ENCODE measurements at places on chromosomes 16 and 17.

DNA sequence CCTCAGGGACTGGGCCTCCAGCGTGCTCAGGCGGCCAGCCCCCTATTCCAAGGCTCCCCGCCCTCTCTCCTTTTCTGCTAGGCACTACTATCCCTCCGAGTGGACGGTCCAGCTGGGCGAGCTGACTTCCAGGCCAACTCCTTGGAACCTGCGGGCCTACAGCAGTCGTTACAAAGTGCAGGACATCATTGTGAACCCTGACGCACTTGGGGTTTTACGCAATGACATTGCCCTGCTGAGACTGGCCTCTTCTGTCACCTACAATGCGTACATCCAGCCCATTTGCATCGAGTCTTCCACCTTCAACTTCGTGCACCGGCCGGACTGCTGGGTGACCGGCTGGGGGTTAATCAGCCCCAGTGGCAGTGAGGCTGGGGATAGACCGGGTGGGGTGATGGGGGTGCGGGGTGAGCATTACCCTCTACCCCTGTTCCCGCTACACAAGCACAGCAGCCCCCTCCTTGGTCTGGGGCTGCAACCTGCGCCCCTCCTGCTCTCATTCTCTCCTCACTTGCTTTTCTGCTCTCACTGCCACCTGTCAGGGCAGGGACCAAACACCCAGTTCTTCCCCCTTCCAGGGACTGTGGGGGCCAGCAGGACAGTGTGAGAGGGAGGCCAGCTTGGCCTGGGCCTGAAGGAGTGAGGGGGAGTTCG, 1.1 kb downstream of the PRSS41 start:
- DNase-seq = no peak

DNA sequence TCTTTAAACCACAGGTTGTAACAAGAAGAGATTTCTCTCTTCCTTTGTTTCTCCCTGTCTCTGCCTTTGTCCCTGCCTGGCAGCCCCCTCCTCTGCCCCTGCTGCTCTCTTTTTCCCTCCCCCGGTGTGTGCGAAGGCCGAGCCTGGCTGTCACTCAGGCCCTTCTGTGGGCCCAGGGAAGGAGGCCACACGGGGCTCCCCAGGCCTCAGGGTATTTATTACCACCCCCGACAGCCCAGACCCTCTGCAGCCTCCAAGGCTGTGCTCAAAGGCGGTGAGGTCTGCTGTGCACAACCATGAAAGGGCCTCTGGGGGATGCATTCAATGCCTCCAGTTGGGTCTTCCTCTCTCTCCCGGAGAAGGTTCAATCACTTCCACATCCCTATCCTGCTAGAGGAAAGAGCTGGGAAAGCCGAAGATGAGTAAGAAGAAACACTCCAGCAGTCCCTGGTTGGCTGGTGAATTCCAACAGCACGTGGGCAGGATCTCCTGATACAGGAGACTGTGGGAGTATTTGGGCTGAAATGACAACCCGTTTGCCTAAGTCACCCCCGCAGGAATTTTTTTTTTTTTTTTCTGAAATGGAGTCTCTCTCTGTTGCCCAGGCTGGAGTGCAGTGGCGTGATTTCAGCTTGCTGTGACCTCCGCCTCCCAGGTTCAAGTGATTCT, 34.2 kb downstream of the ZNF423 start:
- DNase-seq = no peak

DNA sequence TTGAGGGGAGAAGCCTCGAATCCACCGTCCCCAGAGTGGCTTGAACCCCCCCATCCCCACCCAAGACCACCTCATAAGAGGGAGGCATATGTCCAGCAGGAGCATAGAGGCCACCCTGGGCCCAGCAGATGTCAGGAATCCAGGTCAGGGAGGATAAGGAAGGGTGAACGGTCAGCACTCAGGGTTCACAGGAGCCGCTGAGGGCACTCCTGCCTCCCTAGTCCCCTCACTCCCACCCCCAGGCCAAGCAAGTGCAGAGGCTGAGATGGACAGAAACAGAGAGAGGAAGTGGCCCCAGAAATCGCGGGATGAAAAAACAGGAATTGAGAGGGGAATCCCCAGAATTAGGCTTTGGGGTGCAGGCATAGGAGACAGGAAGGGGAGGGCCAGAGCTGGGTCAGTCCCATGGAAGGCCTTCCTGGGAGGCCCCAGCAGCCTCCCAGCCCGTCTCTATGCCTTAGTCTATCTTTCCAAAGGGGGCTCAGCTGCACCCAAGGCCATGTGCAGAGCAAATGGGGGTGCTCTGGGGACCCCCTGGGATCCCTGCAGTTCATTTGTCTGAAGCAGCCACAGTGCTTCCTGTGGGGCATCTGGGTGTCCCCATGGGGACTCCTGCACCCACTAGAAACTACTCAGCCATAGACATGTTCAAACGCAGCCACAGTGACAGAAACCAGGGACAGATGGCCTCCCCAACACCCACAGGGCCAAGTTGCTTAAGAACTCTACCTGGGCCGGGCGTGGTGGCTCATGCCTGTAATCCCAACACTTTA, 1.7 kb downstream of the CMTM3 start:
- no peak for DNase-seq

GRCh38 chr17:40832840-40833239, 10.4 kb upstream of the KRT10 start:
- no peak for DNase-seq

GRCh38 chr16:84026606-84027005, 16.0 kb downstream of the SLC38A8 start:
- DNase-seq = no peak

DNA sequence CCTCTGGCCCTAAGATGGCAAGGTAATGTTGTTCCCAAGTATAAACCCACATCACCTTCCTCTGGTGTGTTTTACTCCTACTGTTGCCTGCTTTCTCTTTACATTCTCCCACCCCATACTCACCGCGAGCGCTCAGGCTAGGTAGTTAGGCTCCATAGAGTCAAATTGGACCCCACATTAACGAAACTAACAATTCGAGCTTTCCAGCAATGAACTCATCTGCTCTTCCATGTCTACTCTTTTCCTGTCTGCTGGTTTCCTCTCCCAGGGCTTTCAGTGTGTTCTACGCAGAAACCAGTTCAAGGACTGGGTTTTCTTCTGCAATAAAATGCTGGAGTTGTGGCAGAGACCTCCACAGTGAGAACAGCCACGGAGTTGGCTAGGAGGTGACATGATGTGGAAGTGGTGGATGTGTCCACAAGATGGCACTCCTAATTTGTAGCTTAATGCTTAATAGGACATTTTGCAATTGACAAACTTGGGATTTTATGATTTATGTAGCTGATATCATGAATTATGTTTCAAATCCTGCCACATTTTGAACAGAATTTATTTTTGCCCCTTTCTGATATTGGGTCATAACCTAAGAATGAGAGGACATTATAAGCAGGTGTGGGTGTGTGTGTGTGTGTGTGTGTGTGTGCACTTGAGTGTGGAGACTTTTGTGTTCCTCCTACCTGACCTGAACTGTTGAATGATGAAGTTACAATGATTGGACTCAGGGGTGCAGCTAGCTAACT, 2.2 kb upstream of the UQCRC2 start:
- peak; percentile 46 for DNase-seq
